ENCODE measurements at places on chromosomes 7 and 10.

DNA sequence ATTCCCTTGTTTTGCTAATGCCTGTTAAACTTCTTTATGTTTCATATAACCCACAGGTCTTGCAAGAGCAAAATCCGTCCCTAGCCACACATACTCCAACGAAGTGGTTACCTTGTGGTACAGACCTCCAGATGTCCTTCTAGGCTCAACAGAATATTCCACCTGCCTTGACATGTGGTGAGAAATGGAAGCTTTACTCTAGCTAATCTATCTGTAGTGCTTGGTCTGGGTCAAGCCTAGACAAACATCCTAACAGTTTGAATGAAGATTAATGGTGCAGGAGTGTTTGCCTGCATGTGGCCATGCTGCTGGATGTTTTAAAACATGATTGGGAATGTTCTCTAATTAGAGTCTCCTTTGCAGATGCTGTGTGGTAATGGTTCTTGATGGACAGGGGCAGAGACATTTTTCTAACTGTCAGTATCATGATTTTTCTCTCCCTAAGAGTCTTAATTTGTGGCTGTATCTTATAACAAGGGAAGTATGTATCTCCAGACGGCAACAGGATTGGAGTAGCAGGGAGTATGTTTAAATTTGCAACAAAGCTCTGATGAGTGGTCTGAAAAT is 308.5 kb upstream of the FZD1 start:
- no peak for DNase-seq

- DNase-seq: no peak
These were observed 642.2 kb downstream of the SH2D4B start for GRCh38 chr10:81179805-81180452.

- no peak for DNase-seq
These were observed 505.1 kb upstream of the FOXK1 start for GRCh38 chr7:4177001-4177400.

DNA sequence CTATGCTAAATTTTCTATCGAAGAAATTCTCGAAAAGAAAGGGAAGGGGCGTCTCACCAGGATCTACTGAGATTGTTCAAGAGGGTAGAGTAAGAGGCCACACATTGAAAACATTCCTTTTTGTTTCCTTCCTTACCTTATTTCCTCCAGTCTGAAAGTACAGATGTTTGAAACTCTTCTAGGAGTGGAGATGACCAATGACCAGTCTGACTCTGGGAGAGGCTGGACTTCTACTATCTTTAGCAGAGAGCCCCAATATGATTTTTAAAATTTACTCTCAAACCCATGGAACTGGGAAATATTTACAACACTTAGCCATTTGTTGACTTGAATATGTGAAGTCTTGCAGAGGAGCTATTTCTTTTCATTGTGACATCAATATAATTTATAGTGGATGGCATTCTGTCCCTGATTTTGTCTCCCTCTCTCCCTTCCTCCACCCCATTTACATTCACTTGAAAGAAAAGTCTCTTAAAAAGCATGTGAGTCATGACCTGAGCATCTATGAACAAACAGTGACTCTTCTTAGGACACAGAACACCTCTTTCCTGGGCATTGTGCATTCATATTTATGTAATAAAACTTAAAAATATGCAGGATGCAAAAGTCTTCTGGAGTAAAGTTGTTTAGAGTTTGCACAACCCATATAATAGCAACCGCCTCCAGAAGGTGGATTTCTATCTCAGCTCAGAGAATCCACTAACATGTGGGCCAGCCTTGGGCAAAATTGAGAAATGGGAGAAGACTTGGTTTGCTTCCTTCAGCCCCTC is 31.2 kb upstream of the BMPER start:
- no peak for DNase-seq

- DNase-seq: no peak
These were observed 108.7 kb upstream of the INSIG1 start for GRCh38 chr7:155188821-155189581.

DNA sequence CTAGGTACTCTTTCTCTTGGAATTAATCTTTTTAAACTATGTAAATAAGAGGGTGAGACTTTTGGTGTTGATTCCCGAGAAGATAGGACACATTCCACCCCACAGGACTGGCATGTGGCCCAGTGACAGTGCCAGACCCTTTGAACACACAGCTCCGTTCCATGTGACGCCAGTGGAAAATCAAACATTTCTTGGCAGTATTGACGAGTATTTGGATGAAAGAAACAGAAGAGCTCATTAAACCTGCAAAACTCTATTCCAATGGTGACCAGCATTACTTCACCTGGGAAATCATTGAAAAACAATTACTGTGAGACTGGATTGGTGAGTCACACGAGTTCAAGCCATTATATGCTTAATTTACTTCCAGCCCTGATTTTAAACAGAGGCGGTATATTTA is 25.8 kb downstream of the AKR1E2 start:
- DNase-seq: no peak

GRCh38 chr10:112952282-112953173 is 2.5 kb downstream of the TCF7L2 start:
- no peak for DNase-seq

- no peak for DNase-seq
These were observed 368.1 kb downstream of the RPS24 start for GRCh38 chr10:78401624-78402367.

- no peak for DNase-seq
These were observed 67.5 kb downstream of the DNAJC12 start for GRCh38 chr10:67770537-67770936.

GRCh38 chr10:30247704-30248103 is 101.4 kb downstream of the MTPAP start:
- DNase-seq: no peak

Data from activated naive CD4-positive, alpha-beta T cell (primary cell).